Hematopoietic multipotent progenitor cell treated with erythropoietin and hydrocortisone succinate and interleukin-3 and kit ligand, for 15 days (in vitro differentiated cells): ENCODE measurements at places on chromosomes 5 and 9.

GRCh38 chr5:118611332-118611945 lies 376.9 kb downstream of the DTWD2 start:
- DNase-seq: no peak

DNA sequence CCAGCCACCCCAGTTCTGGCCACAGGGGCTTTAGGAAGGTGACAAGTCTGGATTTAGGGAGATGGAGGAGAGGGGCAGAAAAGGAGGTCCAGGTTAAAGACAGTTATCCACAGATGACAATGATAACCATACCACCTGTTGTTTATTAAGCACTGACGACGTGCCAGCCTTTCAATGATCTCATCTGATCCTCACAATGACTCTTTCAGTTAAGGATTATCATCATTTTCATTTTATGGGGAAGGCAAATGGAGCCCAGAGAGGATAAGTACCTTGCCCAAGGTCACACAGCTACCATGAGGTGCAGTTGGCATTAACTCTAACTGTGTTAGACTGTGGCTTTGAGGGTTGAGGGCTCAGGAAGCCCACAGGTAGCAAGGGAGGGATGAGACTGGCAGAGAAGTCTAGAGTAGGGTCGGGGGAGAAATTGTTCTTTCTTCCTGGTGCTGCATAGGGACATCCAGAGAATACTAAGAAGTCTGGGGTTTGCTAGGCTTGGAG lies 21.5 kb upstream of the JADE2 start:
- no peak for DNase-seq

DNA sequence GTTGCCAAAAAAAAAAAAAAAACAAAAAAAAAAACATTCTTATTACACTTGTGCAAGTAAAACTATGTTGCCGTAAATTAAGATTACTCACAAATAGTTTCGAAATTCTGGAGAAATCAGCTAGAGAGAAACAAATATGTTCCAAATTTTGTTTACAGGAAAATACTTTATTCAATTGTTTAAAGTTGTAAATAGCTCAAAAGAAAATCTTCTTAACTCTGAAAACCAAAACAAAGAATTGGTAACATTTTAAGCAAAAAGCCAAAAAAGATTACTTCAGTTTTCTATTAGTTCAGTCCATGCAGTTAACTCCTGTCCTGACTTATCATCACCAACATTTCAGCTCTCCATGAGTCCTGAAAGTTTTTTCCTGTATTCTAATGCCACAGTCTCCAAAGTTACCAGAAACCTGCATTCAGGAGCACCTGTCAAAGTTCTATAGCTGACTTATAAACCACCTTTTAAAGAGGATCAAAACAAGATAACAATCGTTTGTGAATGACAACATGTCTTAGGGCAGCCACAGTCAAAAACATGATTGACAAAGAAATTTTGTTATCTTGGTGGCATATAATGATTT lies 194.1 kb downstream of the RANBP17 start:
- DNase-seq: no peak

GRCh38 chr5:134825212-134825611 lies 20.6 kb upstream of the C5orf24 start:
- DNase-seq: no peak

DNA sequence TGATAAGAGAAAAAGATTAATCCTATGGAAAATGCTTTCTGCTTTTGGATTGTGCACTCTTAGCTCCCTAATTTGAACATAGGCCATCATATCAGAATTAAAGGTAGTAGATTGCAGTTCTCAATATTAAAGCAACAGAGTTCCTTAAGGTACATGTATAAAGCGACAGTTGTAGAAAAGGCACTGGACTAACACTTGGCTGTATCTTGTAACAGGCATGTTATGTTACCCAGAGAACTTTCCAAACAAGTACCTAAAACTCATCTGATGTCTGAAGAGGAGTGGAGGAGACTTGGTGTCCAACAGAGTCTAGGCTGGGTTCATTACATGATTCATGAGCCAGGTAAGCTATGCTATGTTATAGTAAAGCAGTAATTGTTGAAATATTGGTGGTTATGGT lies 3.3 kb upstream of the SECISBP2 start:
- DNase-seq: no peak

DNA sequence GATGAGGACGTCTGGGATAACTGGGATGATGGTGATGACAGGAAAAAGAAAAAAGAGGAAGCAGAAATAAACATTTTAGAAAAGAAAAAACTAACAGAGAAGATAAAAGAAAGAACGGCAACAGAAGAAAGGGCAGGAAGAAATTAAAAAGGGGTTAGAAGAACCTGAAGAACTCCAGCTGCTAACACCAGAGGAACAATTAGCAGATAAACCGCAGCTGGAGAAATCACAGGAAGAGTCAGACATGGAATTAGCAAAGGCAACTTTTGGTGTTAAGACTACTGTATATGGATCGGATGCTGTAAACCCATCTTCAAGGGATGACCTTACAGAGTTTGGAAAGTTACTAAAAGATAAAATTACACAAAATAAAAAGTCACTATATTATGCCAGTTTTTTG lies 15.4 kb downstream of the CTSL start:
- no peak for DNase-seq

GRCh38 chr5:132099076-132099748 lies 25.6 kb downstream of the CSF2 start:
- DNase-seq: no peak

DNA sequence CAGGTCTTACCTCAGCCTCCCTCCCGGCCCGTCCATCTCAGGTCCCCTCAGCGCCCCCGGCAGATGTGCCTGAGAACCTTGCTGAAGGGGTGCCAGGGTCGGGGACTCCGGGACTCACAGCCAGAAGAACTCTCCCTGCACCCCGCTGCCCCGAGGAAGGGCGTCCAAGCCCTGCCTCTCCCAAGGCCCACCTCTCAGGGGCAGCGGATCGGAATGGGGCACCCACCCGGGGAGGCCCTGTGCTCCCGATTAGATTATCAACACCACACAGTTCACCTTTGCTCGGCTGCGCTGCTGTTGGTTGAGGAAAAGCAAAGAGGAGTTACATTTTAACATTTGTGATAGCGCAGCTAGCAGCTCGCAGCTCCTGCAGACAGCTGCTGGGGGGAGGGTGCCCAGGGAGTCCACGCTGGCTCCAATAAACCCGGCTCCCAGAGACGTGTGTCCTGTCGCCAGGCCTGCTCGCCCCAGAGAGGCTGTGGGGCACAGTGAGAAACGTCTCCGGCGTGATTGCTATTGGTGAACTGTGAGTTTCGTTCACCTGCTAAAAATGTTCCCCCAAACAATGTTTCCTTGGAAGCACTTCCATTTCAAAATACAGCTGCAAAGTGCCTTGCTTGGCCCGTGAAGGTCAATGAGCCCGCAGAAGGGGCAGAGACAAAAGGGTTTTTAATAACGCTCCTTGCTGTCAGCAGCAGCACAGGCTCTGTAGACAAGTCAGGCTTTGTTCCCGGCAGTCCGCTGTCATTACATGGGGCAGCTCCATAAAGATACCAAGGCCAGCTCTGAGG lies 18.6 kb upstream of the SLC6A19 start:
- no peak for DNase-seq

GRCh38 chr5:178668579-178668978 lies 41.7 kb upstream of the CLK4 start:
- DNase-seq: no peak

DNA sequence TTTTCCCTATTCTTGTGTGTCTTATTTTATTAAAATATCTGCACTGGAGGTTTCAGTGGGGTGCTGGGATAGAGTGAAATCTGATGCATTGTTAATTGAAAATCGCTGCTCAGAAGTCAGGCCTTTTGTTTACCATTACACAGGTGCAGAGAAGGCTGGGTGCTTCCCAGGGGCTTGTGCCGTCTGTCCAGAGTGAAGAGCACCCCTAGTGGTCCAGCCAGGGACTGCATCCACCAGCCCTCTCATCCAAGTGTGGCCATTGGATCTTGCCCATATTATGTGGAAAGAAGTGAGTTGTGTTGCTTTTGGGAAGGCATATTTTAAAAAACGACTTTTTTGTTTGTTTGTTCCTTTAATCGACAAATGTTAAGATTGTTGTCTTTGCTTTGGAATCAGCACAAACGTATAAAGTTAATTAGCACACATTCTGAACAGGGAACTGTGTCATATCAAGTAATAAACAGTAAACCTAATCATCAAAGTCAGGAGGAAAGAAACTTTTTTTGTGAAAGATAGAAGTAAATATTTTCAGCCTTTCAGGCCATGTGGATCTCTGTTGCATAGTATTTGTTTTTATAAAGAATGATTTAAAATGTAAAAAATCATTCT lies 315.6 kb downstream of the MTRR start:
- peak; percentile 26 for DNase-seq

DNA sequence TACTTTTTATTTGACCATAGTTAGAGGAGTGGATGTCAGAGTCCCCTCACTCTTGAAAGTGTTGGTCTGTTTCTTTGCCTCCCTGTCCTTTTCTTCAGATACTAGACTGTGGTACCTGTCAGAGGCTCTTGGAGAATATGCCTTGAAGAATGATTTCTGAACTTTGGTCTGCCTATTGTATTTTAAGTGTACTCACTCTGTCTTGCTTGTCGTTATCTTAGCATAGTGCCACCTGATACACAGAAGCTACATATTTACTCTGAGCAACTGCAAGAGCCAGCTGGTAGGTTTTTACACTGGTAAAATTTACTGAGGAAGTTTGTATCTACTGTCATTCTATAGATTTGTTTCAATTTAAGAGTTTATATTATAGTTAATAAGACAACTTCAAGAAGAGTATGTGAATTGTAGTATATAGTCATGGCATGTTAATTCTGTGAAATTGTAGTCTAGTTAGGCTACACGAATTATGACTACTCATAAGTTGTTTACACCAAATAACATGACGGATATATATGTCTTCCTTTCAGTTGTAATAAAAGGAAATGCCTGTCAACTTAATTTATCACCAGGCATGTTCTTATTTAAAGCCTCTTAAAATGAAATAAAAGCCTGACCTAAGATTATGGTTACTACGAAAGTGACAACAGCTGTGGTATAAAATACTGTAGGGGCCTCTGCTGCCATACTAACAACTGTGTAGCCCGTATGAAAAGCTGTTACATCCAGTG lies 201.7 kb downstream of the KDM4C start:
- no peak for DNase-seq

DNA sequence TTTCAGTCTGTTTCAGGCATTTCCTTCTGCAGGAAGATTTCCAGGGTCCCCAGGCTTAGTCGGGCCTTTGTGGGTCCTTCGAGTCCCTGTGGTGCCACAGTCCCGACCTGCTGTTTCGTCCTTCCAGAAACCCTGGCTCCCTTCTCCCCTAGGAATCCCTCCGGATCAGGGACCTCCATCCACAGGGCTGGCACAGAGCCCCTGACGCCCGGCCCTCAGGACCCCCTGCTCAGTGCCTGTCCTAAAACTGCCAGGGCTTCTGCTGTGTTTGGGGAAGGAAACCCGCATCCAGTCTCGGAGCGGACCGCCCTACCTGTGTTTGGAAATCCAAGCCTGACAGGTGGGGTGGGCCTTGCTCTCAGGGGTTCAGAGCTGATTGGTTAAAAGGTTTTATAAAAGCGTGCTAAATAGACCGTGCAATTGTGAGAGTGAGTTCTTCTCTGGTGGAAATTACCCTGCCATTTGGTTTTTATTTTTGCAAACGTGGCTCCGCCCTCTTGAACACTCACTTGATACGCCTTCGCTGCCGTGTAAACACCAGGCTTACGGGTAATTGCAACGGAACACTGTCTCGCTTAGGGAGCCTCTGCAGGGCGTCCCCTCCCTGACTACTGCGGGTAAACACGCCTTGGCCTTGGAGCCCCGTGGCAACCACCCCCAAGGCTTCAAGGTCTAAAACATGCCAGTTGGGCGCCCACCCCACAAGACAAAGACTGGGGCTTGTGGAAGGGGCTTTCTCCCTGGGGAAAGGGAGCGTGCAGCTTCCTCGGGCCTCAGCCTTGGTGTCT lies 121.2 kb downstream of the PHF2 start:
- no peak for DNase-seq

DNA sequence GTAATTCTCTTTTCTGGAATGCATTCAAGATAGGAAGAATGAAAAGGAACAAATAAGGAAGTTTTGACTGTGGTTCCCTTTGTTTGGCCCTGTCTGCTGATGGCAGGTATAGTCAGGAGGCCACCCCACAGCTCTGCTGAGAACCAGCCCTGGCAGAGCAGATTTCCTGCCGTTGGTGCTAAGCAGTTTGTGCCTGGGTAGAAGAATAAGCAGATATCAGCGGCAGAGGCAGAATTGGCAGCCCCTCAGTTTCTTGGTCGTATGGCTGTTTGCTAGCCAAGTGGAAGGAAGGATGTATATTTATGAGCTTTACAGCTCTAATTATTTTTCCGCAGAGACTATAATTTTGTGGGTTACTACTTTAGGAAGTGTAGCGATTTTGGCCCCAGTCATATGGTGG lies 310.2 kb upstream of the RFX3 start:
- DNase-seq: no peak

- peak; percentile 10 for DNase-seq
Observed at GRCh38 chr9:134066913-134067851, 644 bp downstream of the BRD3 start.

DNA sequence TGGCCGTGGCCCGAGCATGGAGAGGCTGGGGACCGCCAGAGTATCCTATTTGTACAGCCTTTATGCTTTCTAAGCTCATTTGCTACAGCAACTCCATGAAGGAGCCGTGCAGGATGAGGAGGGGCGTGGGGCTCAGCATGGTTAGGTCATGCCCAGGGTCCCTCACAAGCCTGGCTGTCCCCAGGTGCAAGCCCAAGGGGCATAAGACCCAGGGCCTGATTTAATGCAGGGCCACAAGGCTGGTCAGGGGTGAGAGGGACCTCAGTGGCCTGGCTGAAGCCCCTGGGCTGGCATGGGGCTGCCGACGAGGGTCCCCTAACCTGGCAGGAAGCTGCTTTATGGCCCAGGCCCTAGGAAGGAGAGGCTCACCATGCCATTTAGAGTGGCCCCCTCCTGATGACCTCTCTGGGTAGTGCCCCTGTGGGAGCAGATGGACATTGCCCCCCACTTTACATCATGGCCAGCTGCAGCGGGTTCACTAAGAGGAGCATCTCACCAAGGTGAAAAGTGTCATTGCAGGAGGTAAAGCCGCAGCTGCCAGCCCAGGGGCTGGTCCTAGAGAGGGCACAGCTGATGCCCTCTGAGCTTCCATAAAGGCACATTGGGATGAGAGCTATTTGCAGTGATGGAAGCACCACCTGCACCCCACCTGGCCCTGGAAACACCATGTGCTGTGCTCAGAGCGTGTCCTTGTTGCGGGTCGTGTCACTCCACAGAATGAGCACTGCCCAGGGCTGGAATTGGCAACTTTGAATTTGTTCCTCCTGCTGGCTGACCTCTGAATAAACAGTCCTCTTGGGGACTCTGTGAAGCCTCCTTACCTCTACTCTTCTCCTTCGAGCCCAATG lies 58.9 kb downstream of the ZNF618 start:
- no peak for DNase-seq

DNA sequence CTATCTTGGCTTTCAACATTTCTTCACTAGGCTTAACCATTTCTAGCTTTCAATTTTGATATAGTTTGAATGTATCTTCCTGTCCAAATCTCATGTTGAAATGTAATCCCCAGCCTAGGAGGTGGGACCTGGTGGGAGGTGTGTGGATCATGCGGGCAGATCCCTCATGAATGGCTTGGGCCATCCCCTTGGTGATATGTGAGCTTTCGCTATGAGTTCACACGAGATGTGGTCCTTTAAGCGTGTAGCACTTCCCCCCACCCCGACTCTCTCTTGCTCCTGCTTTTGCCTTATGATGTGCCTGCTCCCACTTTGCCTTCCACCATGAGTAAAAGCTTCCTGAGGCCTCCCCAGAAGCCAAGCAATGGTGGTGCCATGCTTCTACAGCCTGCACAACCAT lies 40.6 kb downstream of the PHAX start:
- DNase-seq: no peak
